Cerebellar nuclear complex (tissue), 1 donor: ENCODE measurements at places on chromosomes 1 and 21.

- DNase-seq = no peak
Measured at GRCh38 chr1:170800812-170801211, 134.5 kb upstream of the MROH9 start.

- no peak for DNase-seq
Measured at GRCh38 chr1:225896937-225897549, 8.1 kb upstream of the LEFTY1 start.

- no peak for DNase-seq
Measured at GRCh38 chr1:85178396-85178795, 22.4 kb downstream of the SYDE2 start.

DNA sequence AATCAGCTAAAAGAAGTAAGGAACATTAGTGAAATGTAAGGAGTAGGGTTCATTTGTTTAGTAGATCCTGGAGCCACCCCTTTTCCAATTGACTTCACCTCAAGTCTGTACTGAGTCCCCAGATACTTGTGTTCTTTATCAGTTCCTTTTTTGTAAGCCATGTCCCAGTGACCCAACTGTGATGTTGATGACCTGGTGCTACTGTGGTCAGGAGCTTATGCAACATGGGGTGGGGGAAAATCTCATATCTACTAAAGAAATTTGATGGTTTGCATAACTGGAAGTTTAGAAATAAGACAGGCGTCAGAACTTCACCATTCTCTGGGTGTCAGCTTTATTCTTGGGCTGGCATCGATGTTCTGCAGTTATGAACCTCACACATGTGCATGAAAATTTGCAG is 120.5 kb downstream of the LRRC7 start:
- DNase-seq = no peak

- no peak for DNase-seq
Measured at GRCh38 chr1:200336901-200337391, 72.9 kb downstream of the ZNF281 start.

DNA sequence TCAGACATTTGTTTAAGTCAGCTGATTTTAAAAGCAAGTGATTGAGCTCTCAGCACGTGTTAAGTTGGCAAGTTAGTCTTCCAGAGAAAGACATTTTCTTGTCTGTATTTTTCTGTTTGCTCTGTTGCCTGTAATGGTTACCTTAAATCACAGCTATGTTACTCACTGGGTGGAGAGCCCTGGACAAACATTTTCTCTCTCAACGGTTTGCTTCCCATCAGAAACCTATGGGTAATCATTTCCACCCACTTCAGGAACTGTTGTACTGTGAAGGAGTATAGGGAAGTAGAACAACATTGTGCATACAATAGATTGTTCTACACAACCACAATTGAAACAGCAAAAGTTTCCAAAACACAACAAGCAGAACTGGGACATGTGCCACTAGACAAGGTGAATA is 113.9 kb upstream of the DPT start:
- DNase-seq = no peak

DNA sequence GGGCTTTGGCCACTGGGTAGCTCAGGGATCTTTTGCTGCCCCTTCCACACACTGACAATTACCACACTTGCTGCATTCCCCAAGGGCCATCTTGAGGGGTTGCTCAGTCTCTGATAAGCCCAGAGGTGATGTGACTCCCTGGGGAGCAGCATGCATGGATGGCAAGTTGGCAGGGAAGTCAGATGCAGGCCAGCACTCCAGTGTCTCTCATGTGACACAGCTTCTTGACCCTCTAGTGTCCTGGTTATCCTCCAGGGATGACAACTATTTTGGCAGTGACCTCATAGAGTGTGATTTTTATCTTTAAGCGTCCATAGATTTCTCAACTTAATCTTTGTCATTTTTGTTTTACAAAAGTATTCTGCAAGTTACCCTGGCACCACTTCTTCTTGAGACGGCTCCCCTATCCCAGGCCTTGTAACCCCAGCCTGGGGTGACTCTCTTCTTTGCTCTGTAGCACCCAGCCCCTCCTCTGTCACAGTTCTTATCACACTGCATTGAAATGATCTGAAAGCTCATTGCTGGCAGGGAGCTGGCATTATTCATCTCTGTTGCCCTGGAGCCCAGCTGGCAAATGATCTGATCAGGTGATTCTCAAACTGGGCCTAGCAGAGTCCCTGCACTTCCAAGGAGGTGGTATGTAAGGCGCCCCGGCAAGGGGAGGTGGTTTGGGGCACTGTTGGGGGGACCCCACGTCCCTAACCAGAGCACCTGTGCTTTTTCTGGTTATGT is 72.6 kb downstream of the TENT5C start:
- DNase-seq = no peak

DNA sequence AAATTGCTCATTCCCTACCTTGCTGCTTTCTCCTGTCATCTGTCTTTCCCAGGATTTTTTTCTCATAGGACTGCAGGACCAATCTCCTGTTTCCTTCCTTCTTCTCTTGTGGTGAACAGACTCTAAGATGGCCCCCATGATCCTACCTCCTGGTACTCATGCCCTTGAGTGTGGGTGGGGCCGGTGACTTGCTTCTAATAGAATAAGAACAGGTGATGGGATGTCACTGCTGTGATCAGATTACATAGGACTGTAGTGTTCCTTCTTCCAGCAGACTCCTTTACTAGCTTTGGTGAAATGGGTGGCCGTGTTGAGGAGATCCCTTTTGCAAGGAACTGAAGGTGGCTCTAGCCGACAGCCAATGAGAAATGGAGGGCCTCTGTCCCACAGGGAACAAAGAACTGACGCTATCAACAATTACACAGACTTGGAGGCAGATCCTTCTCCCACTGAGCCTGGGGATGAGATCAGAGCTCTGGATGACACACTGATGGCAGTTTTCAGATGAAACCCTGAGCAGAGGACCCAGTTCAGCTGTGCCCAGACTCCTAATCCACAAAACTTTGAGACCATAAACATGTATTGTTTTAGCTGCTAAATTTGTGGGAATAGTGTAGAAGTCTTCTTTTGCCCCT is 7.5 kb downstream of the GSTM3 start:
- no peak for DNase-seq

DNA sequence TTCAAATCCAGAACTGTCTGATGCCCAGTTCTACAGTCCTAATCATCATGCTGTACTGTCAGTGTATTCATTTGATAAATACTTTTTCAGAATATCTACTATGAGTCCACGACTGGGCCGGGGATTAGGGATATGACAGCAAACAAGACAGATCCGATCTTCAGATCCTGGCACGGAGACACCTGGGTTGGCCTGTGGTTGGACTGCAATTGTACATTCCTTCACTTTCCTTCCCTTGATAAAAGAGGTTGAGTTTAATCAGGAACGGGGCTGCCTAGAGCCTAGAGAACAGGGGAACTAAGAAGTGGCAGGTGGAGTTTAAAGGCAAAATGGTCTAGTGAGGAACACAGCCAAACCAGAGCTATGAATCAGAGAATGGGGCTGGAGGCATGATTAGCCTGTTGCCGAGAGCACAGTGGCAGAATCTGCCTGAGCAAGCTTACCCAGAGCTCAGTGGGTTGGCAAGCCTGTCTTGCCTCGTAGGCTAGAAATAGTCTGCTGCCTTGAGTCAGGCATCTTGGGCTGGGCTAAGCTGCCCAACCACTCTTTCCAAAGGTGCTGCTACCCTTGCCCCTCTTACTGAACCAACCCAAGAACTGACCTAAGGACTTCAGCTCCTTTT is 38.1 kb upstream of the PTCH2 start:
- DNase-seq = no peak

DNA sequence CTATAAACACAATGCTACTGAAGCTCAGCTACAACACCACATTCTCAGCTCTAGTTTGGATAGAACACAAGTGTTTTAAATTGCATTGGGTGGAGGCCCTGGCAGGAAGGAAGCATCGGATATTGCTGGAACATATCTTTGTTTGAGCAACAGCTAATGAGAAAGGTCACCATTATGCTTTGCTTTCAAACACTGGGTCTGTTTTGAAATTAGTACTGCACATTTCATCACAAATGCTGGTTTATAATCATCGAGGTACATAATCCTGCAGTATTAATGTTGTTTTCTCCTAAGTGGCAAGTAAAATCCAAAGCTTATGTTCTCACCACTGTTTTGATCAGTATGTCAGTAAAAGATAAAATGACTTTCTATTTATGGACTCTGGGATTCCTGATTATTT is 61.5 kb upstream of the ARHGAP29 start:
- DNase-seq = no peak

DNA sequence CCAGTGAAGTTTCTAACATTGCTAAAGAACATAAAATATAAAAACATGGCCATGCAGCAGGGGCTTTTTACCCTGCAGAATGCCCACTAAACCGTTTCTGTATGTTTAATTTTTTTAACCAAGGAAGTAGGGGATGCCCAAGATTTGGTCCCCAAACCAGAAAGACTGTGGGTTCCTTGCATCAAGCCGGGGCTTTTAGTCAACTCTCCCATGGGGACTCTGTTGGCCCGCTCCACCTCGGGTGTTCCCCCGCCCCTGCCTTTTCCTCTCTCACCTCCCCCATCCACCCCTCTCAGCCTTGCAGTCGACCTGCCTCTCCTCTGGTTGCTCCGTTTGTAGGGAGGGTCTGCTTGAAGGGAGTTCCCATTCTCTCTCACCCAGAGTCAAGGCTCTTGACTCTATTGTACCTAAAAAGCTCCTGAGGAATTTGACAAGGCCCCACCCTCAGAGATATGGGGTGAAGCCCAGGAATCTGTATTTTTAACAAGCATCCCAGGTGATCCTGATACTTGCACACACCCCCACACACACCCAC is 117.5 kb downstream of the TOMM20 start:
- DNase-seq = no peak

DNA sequence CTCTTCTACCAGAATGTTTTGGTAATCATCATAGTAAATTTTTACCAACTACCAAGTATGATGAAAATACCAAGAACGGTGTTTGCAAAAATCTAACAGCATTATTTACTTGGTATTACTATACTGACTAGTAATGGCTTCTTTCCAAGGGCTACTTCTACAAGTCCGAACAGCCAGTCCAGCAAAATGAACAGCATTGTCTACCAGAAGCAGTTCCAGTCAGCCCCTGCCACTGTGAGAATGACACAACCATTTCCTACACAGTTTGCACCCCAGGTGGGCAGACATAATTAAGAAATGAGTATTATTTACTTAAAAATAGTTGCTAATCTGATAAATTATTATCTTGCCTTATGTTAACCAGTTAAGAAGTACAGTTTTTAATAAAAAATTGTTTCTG is 33.8 kb upstream of the MYOCOS start:
- no peak for DNase-seq

DNA sequence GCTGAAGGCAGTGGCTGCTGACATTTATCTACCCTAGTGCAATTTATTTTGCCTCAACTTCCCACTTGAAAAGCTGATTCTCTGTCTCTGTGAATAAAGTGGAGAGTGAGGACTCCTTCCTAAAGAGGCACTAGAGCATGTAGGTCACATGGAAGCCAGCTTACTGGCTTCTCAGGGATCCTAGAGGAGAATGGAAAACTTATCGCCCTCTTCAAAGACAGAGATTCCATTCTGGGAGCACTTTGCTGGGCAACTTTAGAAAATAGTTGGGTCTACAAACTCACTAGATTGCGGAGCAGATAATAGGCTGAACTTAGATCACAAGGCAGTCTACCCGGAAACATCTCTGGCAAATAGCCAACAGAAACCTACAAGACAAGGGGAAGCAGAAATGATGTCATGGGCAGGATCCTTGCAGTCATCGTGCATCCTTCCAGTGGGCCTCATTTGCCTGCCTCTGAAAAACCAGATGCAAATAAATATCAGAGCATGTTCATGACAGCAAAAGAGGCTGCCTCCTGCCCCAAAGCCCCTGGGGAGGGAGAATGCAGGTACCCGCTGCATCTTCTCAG is 104.8 kb upstream of the BARHL2 start:
- DNase-seq = no peak

- no peak for DNase-seq
Measured at GRCh38 chr1:19436716-19437476, 48.4 kb downstream of the CAPZB start.

GRCh38 chr1:169271098-169271497 is 96.5 kb downstream of the NME7 start:
- DNase-seq = no peak

- DNase-seq = no peak
Measured at GRCh38 chr1:104932030-104932915, 1182.6 kb downstream of the AMY1C start.

- DNase-seq = no peak
Measured at GRCh38 chr1:101235696-101236515, 913 bp upstream of the S1PR1 start.

DNA sequence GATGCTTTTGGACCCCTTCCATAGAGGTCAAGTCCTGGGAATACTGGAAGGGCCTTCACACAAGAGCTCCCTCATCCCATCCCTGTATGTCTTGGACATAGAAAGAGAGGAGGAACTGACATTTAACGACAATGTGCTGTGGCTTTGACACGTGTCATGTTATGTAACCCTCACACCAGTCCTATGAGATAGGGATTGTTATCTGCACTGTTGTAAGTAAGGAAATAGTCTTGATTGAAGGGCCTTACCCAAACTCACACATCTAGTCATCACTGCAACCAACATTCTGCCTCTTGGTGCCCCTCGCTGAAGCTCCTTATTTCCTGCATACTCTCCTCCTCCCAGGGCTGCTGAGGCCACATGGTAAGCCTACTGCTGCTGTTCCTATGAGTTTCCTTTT is 63.7 kb upstream of the ANGPTL1 start:
- no peak for DNase-seq

DNA sequence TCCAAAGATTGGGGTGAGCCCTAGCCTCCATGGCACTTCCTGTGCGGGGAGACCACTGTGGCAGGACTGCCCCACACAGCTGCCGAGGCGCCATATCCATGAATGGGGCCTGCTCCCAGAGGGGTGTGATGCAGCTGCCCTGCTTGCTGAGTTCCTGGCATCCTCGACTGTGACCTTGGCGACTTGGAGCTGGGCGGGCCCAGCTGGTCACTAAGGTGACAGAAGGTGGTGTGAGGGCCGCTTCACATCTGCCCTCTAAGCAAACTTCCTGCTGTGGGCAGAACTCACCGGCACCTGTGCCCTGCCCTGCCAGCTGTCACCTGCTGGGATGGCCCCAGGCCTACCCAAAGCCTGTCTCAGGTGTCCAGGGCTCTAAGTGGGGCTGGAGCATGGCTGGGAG is 9.0 kb downstream of the TMEM61 start:
- no peak for DNase-seq
